ENCODE measurements at places on chromosomes 1 and 21.
A peak's percentile ranks its signal among the peaks of the same experiment; 100 is the strongest.

DNA sequence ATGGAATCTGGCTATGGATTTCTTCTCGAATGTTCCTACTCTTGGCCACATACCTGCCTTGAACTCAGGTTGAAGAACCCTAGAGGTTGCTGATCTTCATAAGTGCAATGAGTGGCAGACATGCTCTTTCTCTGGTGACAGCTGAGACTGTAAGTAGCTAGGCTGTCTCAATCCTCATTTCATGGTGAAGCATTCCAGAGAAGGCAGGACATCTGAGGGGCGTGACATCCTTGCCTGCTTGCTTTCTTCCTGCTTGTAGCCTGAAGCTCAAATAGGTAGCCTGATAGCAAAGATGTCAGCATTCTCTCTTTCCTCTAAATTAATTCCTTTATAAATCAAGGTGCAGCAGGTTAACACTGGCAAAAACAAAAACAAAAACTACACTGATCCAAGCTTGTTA is 114.6 kb upstream of the MAGI3 start:
- no peak for DNase-seq

- DNase-seq, result peak; percentile 12
These were observed 212.8 kb upstream of the RAB4A start for GRCh38 chr1:229058111-229058561.

- DNase-seq, result peak; percentile 70
These were observed 17.5 kb downstream of the UBASH3A start for GRCh38 chr21:42421018-42421793.

GRCh38 chr1:117654493-117655219 is 48.8 kb downstream of the TENT5C start:
- peak; percentile 75 for DNase-seq

- no peak for DNase-seq
These were observed 236.2 kb upstream of the NRIP1 start for GRCh38 chr21:15301014-15301413.

DNA sequence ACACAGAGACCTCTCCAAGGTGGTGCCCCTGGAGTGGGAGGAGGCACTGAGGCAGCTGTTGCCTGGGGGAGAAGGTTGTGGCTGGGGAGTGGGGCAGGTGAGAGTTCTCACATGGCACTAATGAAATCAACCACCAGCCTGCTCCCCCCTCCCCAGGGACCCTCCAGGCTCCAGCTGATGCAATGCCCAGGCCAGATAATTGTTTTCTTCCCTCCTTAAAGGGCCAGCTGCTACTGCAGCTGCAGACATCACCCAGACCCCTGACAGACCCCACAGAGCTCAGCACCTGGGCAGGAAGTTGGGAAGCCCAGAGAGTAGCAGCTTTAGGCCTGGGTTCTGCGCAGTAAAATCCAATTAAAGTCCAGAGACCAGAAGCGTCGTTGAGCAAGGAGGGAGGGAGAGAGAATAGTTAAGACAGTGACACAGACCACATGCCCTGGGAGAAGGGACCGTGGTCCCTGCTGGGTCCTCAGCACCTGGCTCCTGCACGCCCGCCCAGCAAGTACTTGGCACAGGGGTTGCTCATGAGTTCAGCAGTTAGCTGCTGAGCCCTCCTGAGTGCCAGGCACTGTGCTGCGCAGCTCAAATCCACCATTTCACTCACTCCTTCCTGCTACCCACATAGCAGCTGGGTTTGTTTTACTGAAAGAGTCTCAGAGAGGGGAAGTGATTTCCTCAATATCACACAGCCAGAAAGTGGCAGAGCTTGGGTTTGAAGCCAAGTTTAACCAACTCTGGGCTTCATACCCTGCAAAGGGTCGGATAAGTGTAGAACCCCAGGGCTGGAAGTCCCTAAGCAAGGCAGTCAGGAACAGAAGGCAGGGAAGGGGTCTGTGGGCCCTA is 1.9 kb downstream of the RIMS3 start:
- no peak for DNase-seq

DNA sequence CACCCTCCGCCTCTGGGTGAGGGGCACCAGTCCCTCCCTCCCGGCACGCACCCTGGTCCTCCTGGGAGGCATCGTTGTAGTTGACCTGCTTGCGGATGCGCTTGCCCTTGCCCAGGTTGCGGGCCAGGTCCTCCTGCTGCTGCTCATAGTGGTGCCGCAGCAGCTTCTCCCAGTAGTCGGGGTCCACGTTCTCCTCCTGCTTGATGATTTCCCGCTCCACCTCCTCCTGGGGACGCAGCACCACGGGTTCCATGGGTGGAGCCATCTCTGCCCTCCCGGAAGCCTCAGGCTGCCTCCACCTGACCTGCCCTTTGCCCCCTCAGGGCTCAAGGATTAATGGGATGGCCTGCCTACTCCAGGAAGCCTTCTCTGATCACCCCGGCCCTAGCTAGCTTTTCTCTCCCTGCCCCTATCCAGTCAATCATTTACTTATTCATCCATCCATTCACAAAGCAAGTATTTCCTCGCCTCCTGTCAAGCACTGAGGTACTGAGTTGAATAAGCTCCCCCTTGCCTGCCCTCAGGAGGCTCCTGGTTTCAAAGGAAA is 53.5 kb downstream of the CHD5 start:
- no peak for DNase-seq

GRCh38 chr1:102853701-102854187 is 254.6 kb downstream of the COL11A1 start:
- no peak for DNase-seq

DNA sequence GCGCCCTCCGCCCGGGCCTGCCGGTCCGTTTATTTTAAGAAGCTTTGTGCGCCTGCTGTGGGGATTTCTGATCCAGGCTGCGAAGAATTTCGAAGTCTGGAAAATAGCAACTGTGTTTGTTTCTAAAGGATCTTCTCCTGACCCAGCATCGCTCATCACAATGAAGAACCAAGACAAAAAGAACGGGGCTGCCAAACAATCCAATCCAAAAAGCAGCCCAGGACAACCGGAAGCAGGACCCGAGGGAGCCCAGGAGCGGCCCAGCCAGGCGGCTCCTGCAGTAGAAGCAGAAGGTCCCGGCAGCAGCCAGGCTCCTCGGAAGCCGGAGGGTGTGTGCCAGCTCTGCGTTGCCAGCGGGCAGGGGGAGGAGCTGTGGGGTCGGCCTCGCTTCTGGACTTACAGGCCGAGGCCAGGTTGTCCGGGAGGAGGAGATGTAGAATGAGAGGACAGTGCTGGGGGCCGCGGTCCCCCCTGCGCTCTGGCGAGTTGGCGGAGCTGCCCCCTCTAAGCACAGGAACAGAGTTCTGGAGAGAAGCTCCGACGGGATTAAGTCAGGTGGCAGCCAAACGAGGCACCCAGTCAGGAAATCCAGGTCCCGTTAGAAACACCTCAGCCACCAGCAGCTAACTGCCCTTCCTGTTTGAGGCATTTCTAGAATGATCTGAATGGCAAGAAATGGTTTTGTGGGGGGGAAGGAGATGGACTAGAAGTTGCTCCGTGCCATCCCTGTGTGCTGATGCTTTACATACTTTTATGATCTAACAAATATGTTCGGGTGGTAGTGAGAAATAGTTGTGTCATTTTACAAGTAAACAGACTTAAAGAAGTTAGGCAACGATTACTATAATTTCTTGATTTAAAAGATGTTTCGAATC is 948 bp downstream of the TXLNA start:
- DNase-seq, result peak; percentile 76

DNA sequence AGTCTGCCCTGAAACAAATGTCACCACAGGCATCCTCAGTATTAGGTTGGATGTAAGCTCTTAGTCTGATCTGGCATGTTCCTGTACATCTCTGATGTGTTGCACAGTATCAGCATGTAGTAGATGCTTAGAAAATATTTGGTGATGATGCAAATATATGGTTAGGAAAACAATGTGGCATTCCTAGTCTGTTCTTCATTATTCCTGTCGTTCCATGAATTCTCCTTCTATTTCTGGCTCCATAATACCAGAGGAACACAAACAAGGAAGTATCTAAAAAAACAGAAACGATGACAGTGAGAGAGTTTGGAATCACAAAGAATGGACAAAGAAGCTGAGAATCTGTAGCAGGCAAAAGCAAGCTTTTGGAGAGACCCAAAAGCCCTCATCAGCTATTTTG is 236.6 kb downstream of the HHAT start:
- DNase-seq, result no peak

GRCh38 chr21:32414579-32415358 is 2.3 kb downstream of the EVA1C start:
- no peak for DNase-seq

GRCh38 chr1:6467744-6468688 is 2.0 kb upstream of the TNFRSF25 start:
- no peak for DNase-seq

GRCh38 chr21:17527711-17528110 is 14.9 kb downstream of the CXADR start:
- DNase-seq, result no peak

- DNase-seq, result no peak
These were observed 673.3 kb downstream of the BRINP3 start for GRCh38 chr1:189804352-189804751.

DNA sequence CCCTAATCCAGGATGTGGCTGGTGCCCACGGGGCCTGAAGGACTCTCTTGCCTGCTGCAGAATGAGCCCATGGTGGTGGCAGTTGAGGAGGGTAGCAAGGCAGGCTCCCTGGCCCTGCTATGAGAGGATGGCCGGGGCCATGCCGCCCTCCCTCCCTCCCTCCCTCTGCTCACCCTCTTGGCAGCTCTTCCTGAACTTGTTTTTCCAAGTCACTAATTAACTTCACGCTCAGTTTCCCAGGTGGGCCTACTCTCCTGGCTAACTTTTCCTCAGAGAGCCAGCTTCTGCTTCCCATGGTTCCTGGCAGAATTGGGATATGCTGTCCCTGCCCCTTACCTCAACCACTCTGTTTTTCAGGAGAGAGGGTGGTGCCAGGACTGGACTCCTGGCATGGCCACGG is 10.2 kb downstream of the KCNC4 start:
- DNase-seq, result no peak

GRCh38 chr1:8598060-8598724 is 219.2 kb downstream of the RERE start:
- no peak for DNase-seq

DNA sequence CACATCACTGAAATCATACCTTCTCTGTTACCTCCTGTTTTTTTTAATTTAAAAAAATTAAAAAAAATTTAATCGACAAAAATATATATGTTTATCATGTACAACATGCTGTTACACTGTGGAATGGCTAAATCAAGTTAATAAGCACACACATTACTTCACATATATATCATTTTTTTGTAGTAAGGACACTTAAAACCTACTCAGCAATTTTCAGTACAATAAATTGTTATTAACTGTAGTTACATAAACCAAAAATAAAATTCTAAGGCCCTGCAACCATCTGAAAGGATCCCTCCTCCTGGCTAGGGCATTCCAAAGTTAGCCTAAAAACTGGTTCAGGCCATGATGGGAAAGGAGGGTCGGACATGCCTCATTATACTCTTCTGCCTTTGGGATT is 23.6 kb upstream of the COQ8A start:
- no peak for DNase-seq

DNA sequence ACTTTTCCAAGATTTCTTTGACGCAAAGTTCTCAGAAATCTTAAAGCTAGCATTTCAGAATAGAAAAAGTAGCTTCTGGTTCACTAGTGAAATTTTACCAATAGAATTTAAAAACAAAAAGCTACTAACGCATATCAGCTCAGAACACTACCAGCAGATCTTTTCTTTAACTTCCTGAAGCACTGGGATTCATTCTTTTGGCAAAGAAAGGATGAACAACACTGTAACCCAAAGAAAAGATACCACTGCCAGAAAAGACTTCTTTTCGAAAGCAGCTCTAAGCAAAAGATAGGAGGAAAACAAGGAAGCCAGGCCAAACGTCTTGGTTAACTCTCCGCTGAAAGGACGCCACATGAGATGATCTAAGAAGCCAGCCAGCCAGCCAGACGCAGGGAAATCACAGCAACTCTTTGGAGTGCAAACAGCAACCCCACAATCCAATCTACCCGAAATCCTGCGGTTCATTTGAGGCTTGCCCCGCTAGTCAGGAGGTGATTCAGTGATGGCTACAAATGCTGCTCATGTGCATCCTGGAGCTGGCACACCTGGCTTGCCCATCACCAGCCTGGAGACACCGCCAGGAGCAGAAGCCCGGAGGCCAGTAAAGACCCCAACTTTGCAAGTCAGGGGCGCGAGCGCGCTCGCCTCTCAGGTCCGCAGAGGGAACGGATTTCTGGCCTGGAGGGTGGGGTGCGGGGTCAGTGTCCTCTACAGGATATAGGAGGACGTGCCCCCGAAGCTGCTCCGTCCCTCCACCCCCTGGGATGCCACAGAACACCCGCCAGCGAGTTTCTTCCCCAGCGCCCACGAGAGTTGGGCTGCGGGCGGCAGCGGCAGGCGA is 812 bp downstream of the NBPF1 start:
- DNase-seq, result peak; percentile 41

DNA sequence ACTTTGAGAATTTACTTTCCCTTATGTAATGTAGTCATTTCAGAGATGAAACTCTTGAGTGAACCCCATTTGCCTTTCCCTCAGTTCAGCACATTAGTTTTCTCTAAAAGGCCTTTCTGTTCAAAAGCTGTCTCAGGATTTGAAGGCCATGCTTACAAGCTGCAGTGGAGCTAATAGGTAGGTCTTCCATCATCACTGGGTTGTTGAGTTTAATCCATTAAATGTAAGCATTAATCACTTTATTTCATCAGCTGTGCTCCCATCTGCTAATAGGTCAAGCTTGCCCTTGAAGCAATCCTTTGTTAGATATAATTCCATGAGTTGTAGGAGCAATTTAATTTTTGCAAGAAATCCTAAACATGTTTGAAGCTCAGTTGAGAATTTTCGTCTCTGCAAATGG is 422.2 kb upstream of the ZP4 start:
- DNase-seq, result no peak

DNA sequence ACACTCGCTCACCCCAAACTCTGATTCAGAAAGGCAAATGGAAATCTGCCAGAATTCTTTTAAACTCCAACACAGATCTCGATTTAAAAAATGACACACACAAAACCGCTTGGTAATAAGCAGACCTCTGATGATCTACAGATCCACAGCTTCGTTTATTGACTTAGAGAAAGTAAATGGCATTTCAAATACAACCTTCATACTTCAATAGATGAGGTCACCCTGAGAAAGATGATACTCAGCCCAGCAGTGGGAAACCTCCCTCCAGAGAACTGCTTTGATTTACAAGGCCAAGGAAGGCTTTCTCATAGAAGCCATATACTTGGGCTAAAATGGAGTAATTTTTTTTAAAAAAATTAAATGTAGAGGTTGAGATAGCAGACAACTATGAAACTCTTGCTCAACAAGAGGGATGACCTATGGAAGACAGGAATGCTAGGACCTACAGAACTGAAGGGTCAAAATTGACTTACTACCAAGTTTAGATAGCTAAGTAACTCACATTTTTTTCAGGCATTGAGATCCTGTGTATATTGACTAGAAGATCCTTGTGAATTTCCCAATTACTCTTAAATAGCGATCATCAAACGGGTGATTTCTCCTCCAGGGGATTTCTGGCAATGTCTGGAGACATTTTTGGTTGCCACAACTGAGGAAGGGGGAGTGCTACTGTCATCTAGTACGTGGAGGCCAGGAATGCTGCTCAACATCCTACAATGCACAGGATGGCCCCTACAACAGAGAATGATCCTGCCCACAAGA is 143.9 kb downstream of the CLIC6 start:
- DNase-seq, result no peak
